Ureter (tissue), 1 donor: ENCODE measurements at places on chromosomes 2 and 18. TPM values are rescaled to one million over a fixed set of nuclear protein-coding genes. Genes with fewer than 3 reads are reported as not detected.

The GCKR gene
- total RNA-seq: 1.9 TPM

The MEIS1 gene
- 105 TPM for total RNA-seq

The PMS1 gene
- 29.6 TPM for total RNA-seq

The CCDC68 gene
- total RNA-seq: 16.5 TPM

The SOX11 gene
- total RNA-seq: not detected

The SERPINB11 gene
- not detected for total RNA-seq

The CYBRD1 gene
- 60.7 TPM for total RNA-seq

The THSD7B gene
- total RNA-seq: 7.6 TPM

The OSBPL1A gene
- 40.4 TPM for total RNA-seq

The HPCAL1 gene
- 17.5 TPM for total RNA-seq

The ITGB6 gene
- 96.3 TPM for total RNA-seq

GRCh38 chr2:237092920-237093781, 7.5 kb downstream of the COPS8 start:
- DNase-seq: no peak

GRCh38 chr18:50393802-50394201, 19.0 kb downstream of the SKA1 start:
- no peak for DNase-seq

DNA sequence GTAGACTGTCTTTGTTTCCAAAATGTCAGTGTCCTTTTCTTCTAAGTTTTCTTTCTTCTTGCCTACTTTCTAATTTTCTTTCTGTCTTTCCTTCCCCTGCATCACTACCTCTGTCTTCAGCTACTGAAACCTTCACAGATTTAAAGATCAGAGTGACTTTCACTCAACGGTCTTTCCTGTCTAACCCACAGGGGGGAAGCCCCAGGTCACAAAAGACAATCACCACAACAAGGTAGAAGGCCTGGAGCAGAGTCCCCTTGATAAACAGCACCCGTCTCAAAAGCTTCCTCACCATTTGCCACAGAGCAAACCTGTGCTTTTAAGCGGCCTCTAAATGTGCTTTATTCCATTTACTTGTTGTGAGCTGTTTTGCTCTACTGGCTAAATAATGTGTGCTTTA, 665.4 kb downstream of the BCL11A start:
- DNase-seq: no peak

DNA sequence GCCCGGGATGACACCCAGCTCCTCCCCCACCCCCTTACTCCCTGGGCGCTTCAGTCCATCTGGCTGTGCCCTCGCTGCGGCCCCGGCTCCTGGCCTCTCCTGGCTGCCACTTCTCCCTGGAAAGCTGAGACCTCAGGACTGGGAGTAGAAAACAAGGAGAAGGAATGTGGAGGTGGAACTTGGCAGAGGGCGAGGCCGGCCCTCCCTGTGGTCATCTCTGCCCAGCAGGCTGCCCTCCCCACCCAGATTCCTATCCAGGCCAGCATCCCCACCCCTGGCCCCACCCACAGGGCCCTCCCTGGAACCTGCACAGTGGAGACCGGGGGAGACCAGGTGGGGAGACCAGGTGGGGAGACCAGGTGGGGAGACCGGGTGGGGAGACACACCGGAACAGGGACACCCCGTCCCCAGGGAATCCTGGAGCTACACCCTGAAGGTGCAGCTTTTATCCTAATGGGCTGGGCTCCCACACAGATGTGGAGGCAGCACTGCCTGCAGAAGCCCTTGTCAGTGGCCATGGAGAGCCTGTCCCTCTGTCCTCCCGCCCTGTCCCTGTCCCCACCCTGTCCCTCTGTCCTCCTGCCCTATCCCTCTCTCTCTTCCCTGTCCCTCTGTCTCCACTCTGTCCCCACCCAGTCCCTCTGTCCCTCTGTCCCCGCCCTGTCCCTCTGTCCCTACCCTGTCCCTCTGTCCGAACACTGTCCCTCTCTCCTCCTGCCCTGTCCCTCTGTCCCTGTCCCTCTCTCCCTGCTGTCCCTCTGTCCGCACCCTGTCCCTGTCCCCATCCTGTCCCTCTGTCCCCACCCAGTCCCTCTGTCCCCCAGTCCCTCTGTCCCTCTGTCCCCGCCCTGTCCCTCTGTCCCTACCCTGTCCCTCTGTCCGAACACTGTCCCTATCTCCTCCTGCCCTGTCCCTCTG, 157.1 kb downstream of the PXDN start:
- DNase-seq: no peak

DNA sequence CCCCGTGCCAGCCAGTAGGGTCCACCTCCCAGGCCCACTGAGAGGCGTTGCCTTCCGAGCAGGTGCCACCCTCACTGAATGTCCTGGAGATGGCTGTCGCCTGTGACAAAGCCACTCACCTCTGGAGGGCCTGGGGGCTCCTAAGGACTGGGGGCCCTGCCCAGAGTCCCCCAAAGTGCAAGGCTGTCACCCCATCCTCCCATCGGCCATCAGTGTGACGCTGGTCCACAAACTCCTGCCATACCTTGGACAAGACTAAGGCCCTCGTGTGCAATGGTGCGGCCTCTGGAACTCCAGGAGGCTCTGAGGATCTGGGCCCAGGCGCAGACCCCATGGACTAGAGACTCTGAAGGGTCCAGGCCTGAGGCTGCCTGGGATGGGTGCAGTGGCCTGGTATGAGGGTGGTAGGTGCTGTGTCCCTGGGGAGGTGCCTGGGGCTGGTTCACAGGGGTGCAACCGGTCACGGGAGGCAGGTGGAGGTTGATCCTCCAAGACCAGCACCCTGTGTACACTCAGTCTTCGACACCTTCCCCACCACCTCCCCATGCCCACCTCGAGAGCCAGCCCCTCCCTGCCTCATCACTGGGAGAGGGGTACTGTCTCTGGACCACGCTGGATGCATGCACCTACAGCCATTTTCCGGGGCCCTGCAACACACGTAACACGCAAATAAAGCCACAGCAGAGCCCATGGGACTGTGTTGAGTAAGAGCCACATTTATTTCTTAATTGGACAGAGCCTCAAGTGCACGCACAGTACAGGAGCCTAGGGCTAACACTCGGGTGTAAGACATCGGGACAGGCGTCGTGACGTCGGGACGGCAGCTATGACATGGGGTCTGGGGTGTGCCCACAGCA, 21.6 kb downstream of the AQP12A start:
- no peak for DNase-seq

DNA sequence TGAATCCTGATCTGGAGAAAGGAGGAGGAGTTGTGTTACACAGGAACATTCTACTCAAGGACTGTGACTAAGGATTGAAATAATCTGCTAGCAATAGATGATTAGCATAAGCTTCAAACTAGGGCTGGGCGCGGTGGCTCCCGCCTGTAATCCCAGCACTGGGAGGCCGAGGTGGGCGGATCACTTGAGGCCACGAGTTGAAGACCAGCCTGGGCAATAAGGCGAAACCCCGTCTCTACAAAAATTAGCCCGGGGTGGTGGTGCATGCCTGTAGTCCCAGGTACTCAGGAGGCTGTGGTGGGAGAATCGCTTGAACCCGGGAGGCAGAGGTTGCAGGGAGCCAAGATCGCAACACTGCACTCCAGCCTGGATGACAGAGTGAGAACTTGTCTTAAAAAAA, 1.5 kb downstream of the TRMT61B start:
- no peak for DNase-seq

GRCh38 chr2:133062931-133063665, 393.1 kb upstream of the LYPD1 start:
- no peak for DNase-seq

DNA sequence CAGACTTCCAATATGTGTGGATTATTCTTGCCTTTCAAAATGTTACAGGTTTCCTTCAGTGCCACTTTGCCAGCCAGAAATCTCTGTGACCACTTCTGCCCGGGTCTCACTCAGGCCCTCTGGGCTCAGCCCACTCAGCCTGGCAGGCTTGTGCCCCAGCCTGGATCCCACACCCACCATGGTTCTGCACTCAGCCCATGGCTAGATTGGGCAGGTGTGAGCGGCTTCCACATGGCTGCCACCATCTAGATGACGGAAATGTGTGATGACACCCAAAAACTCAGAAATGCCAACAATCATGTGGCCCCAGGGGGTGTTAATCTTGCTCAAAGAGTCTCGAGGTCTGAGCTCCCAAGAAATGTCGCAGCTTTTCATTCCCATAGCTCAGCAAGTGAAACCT, 1097.5 kb upstream of the SLC39A10 start:
- no peak for DNase-seq

DNA sequence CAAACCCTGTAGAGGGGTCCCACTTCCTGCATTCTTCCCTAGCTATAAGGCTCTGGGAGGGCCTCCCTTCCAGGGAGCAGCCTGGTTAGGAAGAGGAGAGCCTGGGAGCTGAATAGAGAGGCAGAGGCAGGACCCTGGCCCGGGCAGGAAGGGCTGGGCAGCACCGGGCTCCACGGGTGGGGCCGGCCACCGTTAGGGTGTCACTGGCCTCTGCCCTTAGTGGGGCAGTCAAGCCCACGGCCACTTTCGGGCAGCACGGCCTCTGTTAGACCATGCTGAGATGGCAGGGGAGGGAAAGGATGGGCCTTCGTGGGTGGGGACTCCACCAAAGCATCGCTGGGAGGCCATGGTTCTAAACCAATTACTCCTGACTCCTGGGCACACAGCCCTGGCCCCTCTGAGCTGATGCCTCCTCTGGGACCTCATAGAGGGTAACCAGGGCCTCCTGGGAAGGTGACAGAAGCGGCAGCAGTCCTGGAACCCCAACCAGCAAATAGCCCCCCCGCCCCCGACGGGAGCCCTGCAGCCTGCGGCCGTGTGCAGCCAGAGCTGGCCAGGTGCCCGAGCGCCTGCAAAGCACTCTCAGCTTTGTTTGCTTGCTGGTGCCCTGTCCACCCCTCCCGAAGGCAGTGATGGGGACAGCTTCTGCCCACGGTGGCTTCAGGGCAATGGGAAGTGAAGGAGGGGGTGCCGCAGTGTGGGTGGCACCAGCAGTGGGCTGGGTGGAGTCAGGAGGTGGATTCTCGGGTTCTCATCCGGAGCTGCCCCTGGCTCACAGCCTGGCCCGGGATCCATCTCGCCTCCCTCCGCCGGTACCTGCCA, 16.3 kb upstream of the HPCAL1 start:
- DNase-seq: no peak

DNA sequence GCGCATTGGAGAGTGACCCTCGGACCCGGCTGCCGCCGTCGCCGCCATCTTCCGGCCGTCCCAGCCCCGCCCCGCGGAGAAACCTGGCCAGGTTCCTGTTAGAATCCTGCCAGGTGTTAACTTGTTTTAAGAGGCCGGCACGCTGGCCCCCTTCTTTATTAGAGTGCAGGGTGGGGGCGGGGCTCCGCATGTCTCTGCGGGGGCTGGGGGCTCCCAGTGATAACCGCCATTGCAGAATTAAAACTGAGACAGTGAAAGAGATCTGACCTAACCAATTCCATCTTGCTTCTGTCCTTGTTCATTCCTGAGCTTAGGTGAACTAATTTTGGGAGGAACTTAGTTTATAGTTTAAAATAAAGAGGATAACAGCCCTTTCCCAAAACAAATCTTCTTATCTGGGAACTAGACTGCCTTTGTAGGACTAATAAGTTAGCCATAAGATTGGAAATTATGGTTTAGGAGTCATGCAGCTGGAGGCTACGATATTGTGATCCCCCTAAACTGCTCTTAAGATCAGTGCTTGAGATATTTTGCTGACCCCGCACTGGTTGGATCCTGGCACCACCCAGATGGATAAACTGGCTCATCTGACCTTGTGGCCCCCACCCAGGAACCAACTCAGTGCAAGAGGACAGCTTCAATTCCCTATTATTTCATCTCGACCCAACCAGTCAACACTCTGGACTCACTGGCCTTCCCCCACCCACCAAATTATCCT, 543 bp upstream of the STARD7 start:
- DNase-seq: no peak

GRCh38 chr2:54030396-54030741, 59.6 kb upstream of the PSME4 start:
- DNase-seq: no peak

DNA sequence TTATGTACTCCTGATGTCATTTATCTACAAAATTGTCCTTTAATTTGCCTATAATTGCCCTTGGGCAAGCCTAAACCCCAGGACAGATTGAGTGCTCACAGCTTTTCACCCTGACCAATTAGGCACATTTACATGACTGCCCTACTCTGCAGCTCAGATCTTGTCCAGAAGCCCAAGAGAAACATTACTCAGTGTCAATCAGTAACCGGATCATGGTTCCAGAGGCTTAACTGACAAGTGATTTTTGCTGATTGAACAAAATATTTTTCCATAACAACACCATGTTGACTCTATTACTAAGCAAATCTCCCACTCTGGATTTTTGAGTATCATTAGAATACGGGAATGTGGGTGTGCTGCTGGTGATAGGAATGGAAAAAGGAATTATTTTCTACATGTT, 465.4 kb upstream of the TNP1 start:
- no peak for DNase-seq

GRCh38 chr2:73214120-73215035, at the start of gene SMYD5:
Gene SMYD5, plus strand, starts transcription at chr2:73214245. Its CDS starts 22 bp downstream, at chr2:73214267.
- peak; percentile 90 for DNase-seq

DNA sequence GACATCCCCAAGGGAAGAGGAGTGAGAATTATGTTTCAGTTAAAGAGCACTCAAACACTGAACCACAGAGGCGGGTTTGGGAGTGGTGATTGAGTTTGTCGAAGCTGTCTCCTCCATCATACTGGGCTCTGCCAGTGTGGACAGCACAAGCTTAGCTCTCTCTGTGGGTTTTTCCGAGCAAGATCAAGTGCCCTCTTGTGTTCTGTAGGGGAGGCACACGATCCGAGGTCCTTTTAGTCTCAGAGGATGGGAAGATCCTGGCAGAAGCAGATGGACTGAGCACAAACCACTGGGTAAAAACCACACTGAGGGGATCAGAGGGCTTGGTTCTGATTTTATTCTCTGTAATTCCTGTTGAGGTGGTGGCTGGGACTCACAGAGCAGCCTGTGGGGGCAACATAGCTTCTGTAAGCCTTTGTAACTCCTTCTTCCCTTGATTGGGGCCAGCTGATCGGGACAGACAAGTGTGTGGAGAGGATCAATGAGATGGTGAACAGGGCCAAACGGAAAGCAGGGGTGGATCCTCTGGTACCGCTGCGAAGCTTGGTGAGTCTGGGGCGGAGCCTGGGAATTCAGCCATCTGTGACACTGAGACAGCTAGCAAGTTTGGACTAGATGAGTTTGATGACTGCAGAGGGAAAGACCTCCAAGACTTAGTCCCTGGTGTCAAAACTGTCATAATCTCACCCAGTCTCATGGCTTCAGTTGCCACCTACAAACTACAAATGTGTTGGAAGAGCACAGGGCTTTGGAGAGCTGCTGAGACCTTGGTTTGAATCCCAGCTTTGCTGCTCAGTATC, 2.0 kb downstream of the NAGK start:
- DNase-seq: no peak

DNA sequence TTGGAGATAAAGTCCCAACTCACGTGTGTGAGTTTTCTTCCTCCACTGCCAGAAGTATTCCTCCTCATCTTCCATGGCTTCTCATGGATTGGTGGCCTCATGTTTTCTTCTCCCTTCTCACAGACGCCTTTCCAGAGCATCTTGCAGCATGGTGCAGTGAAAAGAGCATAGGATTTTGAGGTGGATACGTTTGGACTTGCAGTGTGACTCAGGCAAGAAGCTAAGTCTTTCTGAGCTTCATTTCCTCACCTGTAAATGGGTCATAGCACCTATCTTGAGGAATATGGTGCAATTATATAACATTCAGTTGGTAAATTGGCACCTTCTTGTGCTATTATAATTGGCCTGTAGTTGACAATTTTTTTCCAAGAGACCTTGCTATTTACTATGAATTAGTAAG, 247.6 kb downstream of the RDH14 start:
- DNase-seq: no peak

GRCh38 chr2:162007447-162008040, 66.5 kb downstream of the DPP4 start:
- no peak for DNase-seq

GRCh38 chr2:170313347-170313991, 135.5 kb downstream of the MYO3B start:
- DNase-seq: no peak
